ENCODE measurements at places on chromosomes 3 and 15.

- no peak for DNase-seq
Measured at GRCh38 chr15:64438653-64439447, 21.5 kb upstream of the ZNF609 start.

GRCh38 chr3:73509816-73510215 lies 114.9 kb downstream of the PDZRN3 start:
- no peak for DNase-seq

DNA sequence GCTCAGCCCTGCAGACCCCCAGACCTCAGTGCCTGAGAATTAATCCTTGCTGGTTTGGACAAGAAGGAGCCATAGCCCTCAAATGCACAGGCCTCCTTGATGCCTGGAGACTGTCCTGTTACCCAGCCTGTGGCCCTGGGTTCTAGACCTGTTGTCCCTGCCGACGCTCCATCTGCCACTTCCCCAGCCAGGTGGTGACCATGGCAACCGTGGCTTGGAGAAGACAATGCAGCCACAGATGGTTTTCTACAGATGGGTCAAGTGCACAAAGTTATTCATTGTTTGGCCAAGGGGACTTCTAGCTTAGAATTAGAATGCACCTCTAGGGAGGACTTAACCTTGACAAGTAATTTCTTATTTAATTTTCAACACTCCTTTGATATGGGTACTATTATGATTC lies 297.1 kb downstream of the UACA start:
- DNase-seq: no peak

- no peak for DNase-seq
Measured at GRCh38 chr3:44029100-44029499, 212.6 kb upstream of the TOPAZ1 start.

- DNase-seq: no peak
Measured at GRCh38 chr3:35070088-35070487, 569.2 kb upstream of the ARPP21 start.

GRCh38 chr15:87687523-87687870 lies 569.0 kb downstream of the NTRK3 start:
- DNase-seq: no peak

DNA sequence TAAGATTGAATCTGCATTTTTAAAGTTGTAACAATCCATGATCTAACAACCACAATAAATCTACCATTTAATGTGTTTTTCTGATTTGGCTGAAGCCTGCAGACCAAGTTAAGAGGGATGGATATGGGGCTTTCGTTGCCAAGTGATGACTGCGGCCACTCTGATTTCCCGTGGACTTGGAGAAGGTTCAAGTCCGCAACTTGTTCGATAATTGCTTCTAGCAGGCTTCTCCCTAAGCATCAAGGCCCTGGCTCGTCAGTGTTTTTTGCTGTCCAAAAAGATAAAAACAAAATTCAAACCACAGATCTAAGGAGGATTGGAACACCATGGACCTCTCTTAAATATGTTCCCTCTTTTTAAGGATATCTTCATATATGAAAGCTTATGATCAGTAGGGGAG lies 256.6 kb downstream of the CNTN3 start:
- no peak for DNase-seq

- DNase-seq: no peak
Measured at GRCh38 chr3:184209146-184209923, 20.1 kb upstream of the VWA5B2 start.

- DNase-seq: peak; percentile 4
Measured at GRCh38 chr15:59247364-59247763, 40.7 kb downstream of the LDHAL6B start.

DNA sequence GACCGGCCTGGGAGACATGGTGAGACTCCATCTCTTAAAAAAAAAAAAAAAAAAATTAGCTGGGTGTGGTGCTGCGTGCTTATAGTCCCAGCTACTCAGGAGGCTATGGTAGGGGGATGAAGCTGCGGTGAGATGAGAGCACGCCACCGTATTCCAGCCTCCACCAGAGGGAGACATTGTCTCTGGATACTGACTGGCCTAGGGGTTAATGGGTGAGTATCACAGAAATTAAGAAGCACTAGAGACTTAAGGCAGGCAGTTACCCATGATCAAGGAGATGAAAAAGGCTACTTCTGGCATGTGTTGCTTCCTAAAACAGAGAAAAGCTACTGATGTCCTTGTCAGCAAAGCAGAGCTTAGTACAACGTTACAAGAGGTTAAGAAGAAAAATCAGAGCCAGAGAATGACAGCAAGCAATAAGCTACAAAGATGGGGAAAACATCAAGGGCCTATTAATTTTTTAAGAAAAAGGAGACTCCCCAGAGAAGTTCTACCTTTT lies 8.6 kb downstream of the TFRC start:
- peak; percentile 36 for DNase-seq

DNA sequence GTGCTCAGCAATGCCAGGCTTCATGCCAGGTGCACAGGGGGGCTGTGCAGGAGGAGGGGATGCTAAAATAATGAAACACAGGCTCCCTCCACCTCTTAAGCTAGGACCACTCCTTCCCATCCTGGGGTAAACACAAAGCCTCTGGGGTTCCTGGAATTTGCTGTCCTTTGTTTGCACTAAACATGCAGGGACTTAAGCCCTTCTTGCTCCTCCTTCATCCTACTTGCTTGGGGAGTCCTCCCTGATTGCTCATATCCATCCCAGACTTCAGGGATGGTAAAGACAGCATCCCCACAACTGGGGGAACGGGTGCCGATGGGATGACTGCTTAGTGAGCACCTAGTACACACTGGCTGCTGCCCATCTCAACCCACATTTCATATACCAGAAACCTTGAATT lies 5.1 kb downstream of the LINGO1 start:
- DNase-seq: no peak

GRCh38 chr15:39194106-39194830 lies 386.6 kb upstream of the THBS1 start:
- no peak for DNase-seq

- no peak for DNase-seq
Measured at GRCh38 chr3:52268036-52268435, 10.4 kb downstream of the WDR82 start.

GRCh38 chr3:141076036-141076773 lies 25.1 kb downstream of the SPSB4 start:
- DNase-seq: peak; percentile 41

DNA sequence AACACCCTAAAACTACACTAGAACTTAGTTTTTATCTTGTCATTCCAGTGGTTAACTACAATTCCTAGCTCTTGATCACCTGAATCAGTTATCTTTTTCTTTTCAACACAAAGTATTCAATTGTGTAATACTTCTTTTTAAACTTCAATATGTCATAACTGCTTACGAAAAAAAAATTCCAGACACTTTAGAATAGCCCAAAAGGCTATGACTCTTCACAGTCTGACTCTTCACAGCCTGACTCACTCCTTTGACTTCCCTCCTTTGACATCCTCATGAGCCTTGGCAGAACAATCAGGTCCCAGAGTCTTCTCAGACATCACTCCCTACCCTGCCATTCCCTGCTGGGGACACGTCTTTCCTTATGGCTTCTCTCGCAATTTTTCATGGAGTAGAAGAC lies 727.1 kb downstream of the ROBO1 start:
- DNase-seq: no peak

- DNase-seq: peak; percentile 48
Measured at GRCh38 chr15:90956274-90957030, 1.8 kb downstream of the RCCD1 start.

DNA sequence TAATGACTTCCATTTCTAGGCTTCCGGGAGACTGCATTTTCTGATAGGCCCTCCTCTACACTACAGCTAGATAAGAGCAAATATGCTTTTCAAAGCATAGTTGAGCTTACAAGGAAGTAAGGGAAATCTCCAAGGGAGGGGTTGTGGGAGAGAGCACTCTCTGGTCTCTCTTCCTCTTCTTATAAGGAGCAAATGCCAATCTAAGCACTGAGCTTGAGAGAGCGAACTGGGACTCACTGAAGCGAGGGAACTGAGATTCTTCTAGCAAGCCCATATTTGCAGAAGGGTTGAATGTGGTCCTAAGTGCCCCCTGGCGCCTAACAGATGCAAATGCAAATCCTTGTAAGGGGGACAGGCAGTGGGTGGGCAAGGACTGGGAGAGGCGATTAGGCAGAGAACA lies 164.8 kb downstream of the ERC2 start:
- DNase-seq: no peak

- no peak for DNase-seq
Measured at GRCh38 chr15:66654361-66654738, 47.7 kb upstream of the SMAD6 start.

DNA sequence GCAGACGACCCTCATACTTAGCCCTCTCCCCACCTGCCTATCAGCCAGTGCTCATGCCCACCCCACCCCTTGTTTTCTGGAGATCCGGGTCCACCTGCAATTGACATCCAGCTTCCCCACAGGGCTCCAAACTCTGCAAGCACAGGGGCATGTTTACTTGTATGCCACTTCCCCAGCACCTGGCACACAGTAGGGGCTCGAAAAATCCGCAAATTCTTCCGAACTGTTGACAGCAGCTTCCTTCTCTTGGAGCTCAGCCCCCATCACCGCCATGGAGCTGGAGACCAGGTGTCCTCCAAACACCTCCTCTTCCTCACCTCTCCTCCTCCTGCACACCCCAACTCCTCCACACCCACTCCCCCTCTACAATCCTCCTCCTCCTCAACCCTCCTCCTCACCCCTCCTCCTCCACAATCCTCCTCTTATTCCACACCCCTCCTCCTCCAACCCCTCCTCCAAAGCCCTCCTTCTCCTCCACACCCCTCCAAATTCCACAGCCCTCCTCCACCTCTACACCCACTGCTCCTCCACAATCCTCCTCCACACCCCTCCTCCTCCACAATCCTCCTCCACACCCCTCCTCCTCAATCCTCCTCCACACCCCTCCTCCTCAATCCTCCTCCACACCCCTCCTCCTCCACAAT lies 70.4 kb upstream of the BLM start:
- DNase-seq: no peak

DNA sequence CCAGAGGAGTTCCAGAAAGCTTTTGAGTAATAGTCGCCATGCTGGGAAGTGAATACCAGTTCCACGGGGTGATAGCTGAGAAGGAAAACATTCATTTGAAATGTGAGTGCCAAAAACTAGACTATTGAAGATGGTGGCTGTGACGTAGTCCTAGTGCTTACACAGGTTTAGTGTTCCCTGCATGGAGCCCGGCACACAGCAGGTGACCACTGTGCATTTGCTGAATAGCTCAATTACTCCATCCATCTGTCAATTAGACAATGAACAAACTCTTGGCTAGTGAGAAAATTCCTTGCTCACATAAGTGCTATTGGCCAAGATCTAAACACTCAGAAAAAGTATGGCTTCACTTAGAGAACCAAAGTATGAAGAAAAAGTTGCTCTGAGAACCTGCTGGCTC lies 448.1 kb upstream of the WNT5A start:
- peak; percentile 8 for DNase-seq

GRCh38 chr15:57031605-57032004 lies 113.2 kb downstream of the TCF12 start:
- DNase-seq: no peak
